Temporal lobe (tissue), 4 donors: ENCODE measurements at places on chromosomes 7 and 10. TPM values are rescaled to one million over a fixed set of nuclear protein-coding genes. Genes with fewer than 3 reads are reported as not detected.

The TAS2R3 gene
- total RNA-seq: 5.7 TPM

The SPOCK2 gene
- total RNA-seq: 25.8 TPM

The KCNIP2 gene
- total RNA-seq: 7.9 TPM

The ANKRD61 gene
- not detected for total RNA-seq

The SPDYE9 gene
- total RNA-seq: 0.49 TPM

The GOLGA7B gene
- total RNA-seq: 17.7 TPM

The KIF20B gene
- 8.1 TPM for total RNA-seq

The MYL7 gene
- 0.25 TPM for total RNA-seq

The THNSL1 gene
- total RNA-seq: 12.3 TPM

The DOCK1 gene
- 13.5 TPM for total RNA-seq
